ENCODE measurements at places on chromosomes 4 and X.
A peak's percentile ranks its signal among the peaks of the same experiment; 100 is the strongest.

DNA sequence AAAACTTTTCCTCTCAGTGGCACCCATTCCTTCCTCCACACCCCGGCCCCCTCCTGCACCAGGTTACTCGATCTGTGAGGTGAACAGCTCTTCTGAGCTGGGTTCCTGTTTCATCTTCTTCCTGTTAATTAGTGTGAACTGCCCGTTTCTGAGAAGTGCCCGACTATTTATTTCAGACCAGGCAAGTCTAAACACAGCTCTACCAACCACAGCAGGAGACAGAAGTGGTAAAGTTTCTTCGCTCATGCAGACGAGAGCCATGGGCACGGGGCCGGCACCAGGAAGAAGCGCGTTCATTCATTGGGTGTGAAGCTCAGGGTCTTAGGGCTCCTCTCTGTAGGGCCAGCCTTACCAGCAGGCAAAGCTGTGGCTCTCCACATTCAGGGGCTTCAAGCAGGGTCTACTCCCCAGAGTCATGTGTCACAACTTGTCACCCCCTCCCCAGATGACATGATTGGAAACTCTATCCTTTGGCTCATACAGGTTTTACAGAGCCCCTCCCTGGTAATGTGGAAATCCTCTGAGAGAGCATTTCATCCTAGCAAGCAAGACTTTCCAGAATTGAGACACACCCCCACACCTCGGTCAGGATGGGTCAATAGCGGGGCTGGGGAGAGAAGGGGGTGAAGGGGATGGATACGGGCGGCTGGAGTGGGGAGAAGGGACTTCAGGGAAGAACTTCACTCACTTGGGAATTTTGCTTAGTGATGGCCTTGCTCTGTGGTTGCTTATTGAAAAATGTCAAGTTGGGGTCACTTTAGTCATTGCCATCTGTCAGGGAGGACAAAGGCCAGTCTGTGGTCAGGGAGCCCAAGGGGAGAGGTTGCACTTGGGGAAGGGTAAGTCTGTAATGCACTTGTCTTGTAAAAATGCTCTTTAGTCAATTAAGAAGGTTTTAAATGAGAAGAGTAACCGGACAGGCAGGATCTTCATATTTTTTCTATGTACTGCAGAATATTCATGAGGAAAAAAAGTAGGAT is 121.6 kb upstream of the TRIM2 start:
- peak; percentile 6 for DNase-seq

DNA sequence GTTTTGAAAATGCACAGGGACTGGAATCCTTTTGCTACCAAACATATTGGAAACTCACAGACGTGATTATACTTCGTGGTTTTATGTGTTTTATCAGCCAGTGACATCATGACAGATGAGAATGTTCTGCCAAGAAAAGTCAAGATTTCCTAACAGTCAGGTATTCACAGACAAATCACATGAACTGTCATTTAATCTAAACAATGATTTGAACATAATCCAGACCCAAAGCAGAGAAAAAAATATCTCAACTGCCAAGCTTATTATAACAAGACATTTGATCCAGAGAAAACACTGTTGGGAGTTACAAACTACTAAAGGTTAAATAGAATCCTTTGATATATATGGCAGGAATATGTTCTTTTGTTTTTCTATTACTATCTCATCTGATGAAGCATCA is 635.9 kb upstream of the FRG1 start:
- no peak for DNase-seq

DNA sequence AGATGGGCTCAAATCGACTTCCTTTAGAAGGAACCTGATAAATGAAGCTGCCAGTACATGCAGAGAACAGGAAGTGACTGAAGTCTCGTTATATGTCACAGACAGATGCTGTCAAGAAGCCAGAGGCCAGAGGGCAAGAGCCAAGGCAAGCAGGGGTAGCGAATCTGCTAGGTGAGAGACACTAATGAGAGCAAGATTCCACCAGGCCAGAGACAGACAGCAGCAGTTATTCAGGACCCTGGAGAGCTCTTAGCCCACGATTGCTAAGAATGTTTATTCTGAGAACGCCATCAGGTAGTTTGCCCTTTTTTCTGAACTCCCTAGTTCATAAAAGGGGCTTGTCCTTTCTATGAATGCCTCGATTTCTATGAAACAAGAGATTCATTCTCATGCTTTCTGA is 73.7 kb downstream of the BEND2 start:
- no peak for DNase-seq

DNA sequence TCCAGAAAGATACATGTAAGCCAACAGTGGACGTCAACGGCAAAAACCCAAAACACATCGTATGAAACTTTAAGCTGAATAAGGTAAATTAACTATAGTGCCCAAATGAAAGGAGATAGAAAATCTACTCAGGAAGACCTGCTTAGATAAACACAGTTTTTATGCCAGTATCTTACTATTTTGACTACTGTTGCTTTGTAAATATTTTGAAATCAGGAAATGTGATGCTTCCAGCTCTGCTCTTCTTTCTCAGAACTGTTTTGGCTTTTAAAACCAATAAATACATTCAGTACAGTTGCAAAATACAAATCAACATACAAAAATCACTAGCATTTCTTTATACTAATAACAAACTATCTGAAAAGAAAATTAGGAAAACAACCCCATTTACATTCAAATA is 83.8 kb downstream of the SMARCA5 start:
- no peak for DNase-seq

DNA sequence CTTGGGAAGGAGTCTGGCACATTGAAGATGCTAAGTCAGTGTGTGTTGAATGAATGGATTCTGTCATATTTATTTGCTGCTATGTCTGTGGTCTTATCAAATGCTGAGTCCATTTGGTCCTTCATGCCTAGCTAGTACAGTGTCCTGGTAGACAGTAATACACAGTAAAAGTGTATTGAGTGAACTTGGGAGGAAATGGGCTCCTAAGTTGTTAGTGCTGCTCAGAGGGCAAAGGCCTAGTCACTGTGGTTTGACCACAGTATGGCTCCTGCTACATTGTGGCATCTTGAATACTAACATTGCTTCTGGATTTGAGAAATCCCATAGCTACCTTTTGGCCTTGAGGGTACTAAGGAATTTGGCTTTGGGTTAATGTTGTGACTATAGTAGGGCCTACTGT is 33.9 kb downstream of the MTM1 start:
- DNase-seq = no peak

GRCh38 chr4:6701371-6701770 is 7.7 kb downstream of the S100P start:
- no peak for DNase-seq

- DNase-seq = no peak
Measured at GRCh38 chrX:49960061-49960460, 37.7 kb downstream of the CLCN5 start.

- DNase-seq = no peak
Measured at GRCh38 chr4:140719022-140719421, 37.2 kb downstream of the TBC1D9 start.

Measured in brain (organoid and tissue), 16 donors.